ENCODE measurements at places on chromosomes 4 and X.

DNA sequence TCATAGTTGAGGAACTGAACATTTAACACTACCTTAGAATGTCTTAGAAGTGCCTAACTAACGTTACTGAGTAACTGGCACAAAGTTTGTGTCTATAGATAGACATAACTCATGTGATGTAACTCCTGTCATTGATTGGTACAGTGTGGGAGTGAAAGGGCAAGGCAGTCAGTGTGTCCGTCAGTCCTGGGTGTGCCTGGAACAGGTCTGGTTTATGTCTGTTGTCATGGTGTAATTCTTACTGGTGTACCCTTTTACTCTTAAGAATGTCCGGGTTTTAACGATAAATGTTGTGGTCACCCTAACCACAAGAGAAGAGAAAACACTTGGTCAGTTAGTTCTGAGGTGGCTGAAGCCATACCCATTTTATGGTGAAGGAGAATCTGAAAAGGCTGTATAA, 93.1 kb upstream of the ESX1 start:
- H3K4me3 ChIP-seq = no peak overlapping the region
- H3K27me3 ChIP-seq = no peaks in the 10 kb centered on the region
- no peak for DNase-seq
- no peaks in the 10 kb centered on the region for H3K4me1 ChIP-seq

- peaks cover 3% of the 10 kb centered on the region for H3K27me3 ChIP-seq
- peaks cover 3% of the 10 kb centered on the region for H3K36me3 ChIP-seq
These were observed 115.3 kb downstream of the LDB2 start for GRCh38 chr4:16783119-16783518.

DNA sequence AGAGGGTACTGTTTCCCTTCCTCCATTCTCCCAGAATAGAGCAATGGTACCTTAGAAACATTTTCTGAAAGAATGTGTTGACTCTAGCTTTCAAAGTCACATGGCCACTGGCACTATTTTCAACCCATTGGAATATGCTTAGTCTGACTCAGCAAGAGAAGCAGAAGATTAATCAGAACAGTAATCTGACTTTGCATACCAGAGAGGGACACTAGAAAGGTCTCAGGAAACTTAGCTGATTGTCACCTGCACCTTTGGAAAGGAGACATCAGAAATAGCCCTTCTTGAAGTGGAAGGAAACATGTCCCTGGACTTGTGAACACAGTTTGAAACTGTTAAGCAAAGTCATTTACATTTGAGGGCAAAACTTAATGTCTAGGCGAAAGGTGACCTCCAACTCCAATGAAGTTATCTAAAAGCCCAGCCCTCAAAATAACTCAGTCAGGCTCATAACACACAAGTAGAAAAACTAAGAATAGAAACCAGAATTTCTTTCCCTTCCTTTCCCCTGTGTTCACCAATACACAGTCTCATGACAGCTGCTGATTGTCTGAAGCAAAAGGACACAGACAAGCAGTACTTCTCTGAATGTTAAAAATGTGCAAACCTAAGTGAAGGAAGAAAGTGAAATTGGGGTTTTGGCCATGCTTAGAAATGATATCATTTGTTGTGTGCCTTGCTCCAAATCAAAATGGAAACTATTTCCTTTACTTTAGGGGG, 270.8 kb downstream of the GRIA3 start:
- H3K27me3 ChIP-seq = no peaks in the 10 kb centered on the region
- no peak overlapping the region for H3K4me3 ChIP-seq
- DNase-seq = no peak
- no peak overlapping the region for H3K27ac ChIP-seq

DNA sequence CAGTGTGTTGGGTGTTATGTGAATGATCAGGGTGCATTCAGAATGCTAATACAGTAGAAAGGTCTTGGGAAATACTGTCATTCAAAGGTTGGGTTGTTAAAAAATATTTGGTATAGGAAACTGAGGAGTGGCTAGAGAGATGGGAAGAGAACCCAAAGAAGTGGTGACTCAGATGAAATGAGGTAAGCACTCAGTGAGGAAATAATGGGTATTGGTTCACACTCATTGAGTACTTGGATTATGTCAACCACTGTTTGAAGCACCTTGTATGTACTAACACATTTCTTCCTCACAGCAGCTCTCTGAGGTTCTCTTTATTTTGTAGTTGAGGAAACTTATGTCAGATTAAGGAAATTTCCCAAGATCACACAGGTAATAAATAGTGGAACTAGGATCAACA, 40.8 kb upstream of the NUDT6 start:
- H3K27ac ChIP-seq = no peak overlapping the region
- H3K36me3 ChIP-seq = peaks cover 14% of the 10 kb centered on the region
- H3K27me3 ChIP-seq = no peaks in the 10 kb centered on the region
- H3K4me1 ChIP-seq = peaks cover 14% of the 10 kb centered on the region
- DNase-seq = no peak

DNA sequence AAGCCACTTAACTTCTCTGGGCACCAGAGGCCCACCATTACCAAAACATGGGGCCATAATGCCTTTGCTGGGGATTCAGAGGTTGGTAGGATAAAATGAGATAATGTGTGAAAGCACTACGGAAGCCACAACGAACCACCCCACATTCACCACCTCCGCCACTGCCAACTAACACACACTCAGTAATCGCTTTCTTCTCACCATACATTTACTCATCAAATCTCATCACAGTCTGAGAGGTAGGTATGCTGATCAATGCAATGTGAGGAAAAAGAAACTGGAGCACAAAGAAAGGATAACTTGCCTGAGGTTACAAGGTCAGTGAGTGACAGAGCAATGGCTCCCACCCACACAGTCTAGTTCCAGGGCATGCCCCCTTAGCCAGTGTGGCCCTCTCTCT, 257.3 kb downstream of the NR3C2 start:
- no peak overlapping the region for H3K4me3 ChIP-seq
- peaks cover 2% of the 10 kb centered on the region for H3K27me3 ChIP-seq
- H3K27ac ChIP-seq = no peak overlapping the region
- no peak for DNase-seq

GRCh38 chr4:154616731-154617130, 4.3 kb upstream of the FGG start:
- H3K4me1 ChIP-seq = peaks cover 6% of the 10 kb centered on the region
- no peak overlapping the region for H3K27ac ChIP-seq
- no peak overlapping the region for H3K4me3 ChIP-seq
- no peaks in the 10 kb centered on the region for H3K27me3 ChIP-seq

DNA sequence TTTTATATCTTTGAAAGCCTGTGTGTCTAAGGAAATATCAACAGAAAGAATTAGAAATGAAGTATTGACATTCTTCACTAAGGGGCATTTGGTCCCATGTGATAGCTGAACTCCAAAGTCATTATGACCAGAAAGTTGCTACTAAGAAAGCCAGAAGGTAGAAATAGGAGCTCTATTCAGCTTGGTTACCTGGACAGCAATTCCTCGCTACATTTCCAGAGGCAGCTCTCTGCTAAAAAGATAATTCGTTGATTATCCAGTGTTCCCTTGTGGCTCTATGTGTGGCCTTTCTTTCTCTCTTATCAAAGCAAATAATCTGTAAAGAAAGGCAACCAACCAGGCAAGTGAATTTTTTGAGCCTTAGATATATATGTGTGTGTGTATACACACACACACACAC, 341.3 kb downstream of the ADGRL3 start:
- no peak overlapping the region for H3K4me3 ChIP-seq
- H3K36me3 ChIP-seq = no peaks in the 10 kb centered on the region
- no peaks in the 10 kb centered on the region for H3K27me3 ChIP-seq
- no peaks in the 10 kb centered on the region for H3K4me1 ChIP-seq

DNA sequence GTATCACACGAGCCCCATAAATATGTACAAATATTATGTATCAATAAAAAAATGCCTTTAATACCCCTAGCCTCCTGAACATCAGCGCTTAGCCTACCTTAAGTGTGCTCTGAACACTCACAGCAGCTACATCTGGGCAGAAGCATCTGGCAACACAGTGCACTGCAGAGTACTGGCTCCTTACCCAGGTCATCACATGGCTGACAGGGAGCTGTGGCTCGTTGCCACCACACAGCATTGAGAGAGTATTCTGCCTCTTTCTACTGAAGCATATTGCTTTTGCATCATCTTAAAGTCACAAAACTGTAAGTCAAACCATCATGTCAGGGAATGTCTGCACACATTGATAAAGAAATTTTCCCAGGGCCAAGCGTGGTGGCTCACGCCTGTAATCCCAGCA, 55.2 kb downstream of the TRIML1 start:
- H3K27me3 ChIP-seq = no peaks in the 10 kb centered on the region
- H3K4me1 ChIP-seq = no peaks in the 10 kb centered on the region
- H3K4me3 ChIP-seq = no peak overlapping the region

- H3K27ac ChIP-seq = peak overlapping the region; percentile 90
- H3K4me1 ChIP-seq = peaks cover 17% of the 10 kb centered on the region
These were observed 612 bp downstream of the MAGED2 start for GRCh38 chrX:54808109-54808604.

DNA sequence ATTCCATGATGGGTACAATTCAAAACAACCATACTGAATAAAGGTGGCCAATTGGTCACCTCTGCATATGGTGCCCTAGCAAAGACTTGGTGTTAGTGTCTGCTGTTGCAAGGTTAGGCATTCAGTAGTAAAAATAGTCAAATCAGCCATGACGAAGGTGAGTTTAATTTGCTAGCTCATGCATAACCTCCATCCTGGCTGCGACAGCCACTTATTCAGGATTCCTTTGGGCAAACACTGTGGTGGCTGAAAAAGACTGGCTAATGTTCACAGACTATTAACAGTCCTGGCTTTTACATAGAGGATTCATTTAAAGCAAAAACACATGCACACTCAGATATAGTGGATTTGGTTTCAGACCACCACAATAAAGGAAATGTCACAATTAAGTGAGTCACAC, 34.8 kb upstream of the MAP9 start:
- H3K27me3 ChIP-seq = peaks cover 3% of the 10 kb centered on the region
- H3K27ac ChIP-seq = no peak overlapping the region
- no peaks in the 10 kb centered on the region for H3K4me1 ChIP-seq
- DNase-seq = no peak
- no peak overlapping the region for H3K4me3 ChIP-seq
- no peaks in the 10 kb centered on the region for H3K36me3 ChIP-seq

GRCh38 chr4:16226816-16227461, 668 bp upstream of the TAPT1 start:
- peaks cover 21% of the 10 kb centered on the region for H3K27me3 ChIP-seq
- H3K4me3 ChIP-seq = peak overlapping the region; percentile 94

DNA sequence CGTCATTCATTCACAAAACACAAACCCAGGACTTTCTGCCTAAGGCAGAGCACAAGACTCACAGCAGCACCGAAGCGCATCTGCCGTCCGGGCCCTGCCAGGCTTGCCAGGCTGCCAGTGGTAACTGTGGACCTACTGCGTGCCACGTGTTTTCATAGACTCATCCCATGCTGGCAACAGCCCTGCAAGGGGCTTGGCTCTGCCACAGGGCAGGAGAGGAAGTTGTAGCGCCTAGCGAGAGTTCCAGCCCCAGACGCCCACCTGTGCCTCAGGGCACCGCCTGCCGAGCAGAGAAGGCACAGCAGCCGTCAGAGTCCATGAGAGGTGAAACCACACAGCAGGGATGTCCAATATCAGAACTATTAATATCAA, 18.9 kb upstream of the MRFAP1 start:
- H3K27me3 ChIP-seq = no peaks in the 10 kb centered on the region
- H3K4me1 ChIP-seq = no peaks in the 10 kb centered on the region
- no peak for DNase-seq
- peaks cover 14% of the 10 kb centered on the region for H3K36me3 ChIP-seq
- no peak overlapping the region for H3K4me3 ChIP-seq
- no peak overlapping the region for H3K27ac ChIP-seq
